Activated naive CD8-positive, alpha-beta T cell treated with anti-CD3 and anti-CD28 coated beads, Interleukin-2, amount 10 ng/mL, durations not matched to agents 7 days and 5 days (primary cell): ENCODE measurements at places on chromosomes 6 and 20. TPM values are rescaled to one million over a fixed set of nuclear protein-coding genes. Genes with fewer than 3 reads are reported as not detected.

DNA sequence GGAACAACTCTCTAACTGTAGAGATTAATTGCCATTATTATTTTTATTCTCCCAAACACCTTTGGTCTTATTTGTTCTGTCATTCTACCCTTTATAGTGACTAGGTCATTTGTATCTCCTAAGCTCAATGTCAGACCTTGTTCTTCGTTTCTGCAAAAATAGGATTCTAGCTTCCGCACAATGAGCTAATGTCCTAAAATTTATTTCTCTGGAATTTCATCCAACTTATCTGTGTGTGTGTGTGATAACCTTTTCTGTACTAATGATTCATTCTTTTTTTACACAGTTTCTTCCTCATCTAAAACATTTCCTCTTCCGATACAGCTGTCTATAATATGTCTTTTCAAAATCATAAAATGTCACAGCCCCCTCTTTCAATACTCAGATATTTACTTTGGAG, 84.5 kb downstream of the DOK5 start:
- no peak for DNase-seq

DNA sequence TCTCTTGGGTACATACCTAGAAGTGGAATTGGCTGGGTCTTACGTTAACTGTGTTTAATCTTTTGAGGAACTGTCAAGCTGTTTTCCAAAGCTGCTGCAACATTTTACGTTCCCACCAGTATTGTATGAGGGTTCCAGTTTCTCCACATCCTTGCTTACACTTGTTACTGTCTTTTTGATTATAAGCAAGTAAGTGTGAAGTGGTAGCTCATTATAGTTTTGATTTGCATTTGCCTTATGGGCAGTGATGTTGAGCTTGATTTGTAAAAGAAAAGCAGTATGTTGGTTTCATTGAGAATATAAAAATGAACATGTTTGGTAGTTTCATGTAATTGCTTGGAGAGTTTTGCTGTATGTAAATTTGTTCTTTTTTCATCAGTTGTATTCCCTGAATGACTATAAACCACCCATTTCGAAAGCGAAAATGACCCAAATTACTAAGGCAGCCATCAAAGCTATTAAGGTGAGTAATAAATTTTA, 40.4 kb downstream of the SCAF8 start:
- DNase-seq, result no peak

- peak; percentile 62 for DNase-seq
Observed at GRCh38 chr20:41329435-41330342, 10.9 kb upstream of the LPIN3 start.

- DNase-seq, result no peak
Observed at GRCh38 chr20:59987135-59987534, 28.9 kb downstream of the CDH26 start.

GRCh38 chr6:20319520-20320357, 81.9 kb upstream of the E2F3 start:
- peak; percentile 83 for DNase-seq

- no peak for DNase-seq
Observed at GRCh38 chr20:17808357-17808756, 108.6 kb downstream of the BANF2 start.

DNA sequence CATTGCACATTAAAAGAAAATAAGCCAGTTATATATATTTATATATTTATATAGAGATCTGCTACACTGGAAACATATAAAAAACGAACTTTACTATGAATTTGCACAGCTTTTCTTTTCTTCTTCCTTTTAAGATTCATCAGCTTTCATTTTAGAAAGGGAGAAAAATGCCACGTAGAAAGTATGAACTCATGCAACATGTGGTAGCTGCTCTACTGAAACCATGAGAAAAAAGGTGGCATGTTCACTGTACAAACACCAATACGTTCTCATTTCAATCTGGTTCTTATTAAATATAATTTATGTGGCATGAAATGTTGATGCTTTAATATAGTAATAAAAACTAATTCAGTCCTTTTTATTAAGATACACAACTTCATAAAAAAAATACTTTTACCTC, 68.8 kb upstream of the THEMIS start:
- DNase-seq, result no peak

- no peak for DNase-seq
Observed at GRCh38 chr6:64224819-64225218, 589.2 kb downstream of the PHF3 start.

DNA sequence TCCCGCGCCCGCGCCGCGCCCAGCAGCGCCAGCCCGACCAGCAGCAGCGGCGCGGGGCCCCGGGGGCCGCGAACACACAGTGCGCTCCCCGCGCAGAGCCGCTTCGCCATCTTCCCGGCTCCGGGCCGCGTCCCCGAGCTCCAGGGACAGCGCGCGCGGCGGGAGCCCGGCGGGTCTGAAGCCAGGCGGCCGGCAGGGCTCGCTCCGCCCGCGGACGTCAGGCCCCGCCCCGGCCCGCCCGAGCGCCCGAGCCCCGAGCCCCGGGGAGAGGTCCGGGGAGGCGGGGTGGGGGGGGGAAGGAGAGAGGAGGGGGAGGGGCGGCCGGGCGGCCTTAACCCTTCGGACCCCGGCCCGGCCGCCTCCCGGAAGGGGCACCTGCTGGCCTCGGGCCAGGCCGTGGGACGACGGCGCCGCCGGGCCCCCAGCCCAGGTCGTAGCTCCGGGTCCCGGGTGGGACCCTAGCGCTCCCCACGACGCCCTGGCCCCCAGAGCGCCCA, at the start of gene LAMA5:
TSS of gene LAMA5 (minus strand) at position 177 of the 497 bp plus-strand sequence. CDS start at position 110, 67 bp downstream.
- DNase-seq, result peak; percentile 59

DNA sequence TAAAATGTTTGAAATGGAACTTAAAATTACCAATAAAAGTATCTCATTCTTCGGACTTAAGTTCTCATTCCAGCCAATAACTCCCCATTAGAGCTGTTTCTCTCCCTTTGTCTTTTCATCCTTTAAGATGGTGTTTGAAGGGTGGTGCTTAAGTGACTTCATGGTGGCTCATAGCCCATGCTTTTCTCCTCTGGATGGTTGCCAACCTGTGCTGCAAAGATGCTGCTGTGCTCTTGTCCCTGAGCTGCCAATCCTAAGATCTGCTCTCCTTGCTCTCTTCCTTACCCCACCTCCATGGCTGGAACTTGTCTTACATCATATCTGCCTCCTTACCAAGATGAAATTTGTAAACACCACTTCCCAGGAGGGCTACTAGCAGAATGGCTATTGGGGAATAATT, 31.6 kb upstream of the PNRC1 start:
- DNase-seq, result no peak

DNA sequence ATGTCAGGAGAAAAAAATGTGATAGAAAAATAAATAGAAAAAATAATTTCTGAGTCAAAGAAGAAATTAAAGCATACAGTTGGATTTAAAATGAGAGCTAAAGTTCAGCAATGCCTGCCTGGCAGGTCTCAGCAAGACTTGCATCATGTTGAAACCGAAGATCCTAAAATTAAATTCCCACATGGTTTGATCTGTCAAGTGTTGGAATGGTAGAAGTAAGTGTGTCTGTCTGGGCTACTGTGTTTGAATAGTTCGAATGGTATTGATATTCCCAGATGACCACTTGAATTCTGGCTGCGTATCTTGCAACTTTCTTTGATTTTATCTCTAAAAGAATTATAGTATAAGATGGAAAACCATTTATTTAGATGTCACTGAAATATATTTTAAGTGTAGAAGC, 1349.6 kb downstream of the EPHA7 start:
- DNase-seq, result no peak

DNA sequence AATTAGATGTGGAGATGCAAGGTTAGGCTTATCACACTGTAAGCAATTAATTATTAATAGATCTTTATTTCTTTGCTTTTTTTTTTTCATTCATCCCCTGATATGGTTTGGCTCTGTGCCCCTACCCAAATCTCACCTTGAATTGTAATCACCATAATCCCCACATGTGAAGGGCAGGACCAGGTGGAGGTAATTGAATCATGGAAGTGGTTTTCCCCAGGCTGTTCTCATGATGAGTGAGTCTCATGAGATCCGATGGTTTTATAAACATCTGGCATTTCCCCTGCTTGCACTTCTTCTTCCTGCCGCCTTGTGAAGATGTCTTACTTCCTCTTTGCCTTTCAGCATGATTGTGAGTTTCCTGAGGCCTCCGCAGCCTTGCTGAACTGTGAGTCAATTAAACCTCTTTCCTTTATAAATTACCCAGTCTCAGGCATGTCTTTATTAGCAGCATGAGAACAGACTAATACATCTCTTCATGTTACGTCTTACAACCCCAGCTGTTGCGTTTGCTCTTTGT, 333.8 kb downstream of the CDH26 start:
- DNase-seq, result no peak

DNA sequence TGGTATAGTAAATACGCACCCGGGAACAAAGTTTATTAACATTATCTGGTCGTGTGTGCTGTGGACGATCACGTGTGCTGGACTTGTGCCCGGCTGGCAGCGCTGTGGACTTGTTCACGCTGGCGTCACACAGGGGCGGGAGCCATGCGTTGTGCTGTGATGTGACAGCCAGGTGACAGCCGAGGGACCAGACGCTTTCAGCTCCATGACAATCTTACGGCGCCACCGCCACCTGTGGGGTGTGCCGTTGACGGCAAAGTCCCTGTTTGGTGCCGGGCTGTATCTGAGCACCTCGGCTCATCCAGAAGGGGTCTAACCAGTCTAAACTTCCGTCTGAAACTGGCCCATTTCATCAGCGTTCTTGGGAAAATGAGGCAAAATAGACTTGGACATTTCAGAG, 25.2 kb downstream of the DLL1 start:
- DNase-seq, result no peak

DNA sequence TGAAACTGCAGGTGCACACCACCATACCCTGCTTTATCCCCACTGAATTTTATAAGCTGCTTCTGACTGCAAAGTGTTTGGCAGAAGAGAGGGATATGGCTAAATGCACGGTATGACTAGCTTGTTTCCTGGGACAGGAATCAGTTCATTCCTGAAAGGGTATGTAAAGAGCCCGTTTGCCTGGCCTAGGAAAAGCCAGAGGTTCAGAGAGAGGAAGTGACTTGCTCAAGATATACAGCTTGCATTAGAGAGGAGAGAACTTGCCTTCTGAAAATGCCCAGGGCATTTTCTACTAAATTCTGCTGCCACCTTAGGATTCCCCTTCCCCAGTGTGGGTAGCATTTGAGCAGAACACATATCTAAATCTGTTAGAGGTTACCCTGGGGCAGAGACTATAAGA, 683 bp upstream of the GCNT2 start:
- no peak for DNase-seq

GRCh38 chr20:4836935-4837334, 115.2 kb downstream of the PRND start:
- DNase-seq, result no peak

DNA sequence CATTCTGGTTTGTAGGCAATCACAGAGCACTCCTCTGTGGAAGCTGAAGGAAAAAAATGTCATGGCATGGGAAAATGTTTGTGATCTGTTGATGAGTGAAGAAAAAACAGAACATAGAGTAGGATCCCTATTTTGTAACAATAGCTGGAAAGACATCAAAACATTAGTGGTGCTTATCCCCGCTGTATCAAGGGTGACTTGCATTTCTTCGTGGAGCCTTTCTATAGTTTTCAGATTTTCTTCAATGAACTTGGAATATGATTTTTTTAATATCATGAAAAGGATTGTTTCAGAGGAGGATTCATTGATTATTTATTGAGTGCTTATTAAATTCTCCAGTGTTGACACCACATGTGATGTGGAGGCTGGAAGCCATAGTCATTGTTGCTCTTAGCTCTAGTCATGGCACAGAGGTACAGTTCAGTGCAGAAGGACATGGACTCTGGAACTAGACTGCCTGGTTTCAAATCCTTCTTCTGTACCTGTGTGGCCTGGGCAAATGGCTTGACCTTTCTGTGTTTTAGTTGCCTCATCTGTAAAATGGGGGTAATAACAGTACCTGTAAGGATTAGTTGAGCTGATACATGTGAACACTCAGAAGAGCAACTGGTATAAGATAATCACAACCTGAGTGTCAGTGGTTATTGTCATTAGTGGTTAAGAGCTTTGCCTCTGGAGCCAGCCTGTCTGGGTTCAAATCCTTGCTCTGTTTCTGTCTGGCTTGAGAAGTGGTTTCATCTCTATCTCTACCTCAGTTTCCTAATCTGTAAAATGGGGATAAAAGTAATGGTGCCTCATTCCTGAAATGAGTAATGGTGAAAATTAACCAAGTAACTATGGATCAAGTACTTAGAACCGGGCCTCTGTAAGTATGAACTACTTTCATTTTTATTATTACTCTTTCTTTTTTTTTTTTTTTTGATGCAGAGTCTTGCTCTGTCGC, 14.7 kb upstream of the CDKN1A start:
- no peak for DNase-seq

DNA sequence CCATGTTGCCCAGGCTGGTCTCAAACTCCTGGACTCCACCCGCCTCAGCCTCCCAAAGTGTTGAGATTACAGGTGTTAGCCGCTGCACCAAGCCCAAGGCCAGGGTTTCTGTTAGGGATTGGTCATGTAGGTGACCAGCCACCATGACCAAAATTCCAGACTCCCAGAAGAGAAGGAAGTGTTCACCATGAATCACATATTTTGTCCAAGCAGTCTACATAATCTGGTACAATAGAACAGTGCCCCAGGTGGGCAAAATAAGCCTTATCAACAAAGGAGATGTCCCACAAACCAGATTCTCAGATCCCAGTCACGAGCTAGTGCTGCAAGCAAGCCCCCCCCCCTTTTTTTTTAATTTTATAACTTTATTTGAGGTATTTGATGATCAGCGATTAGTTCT, 20.0 kb downstream of the ZNF341 start:
- no peak for DNase-seq

GRCh38 chr6:34331371-34332050, 61.0 kb downstream of the NUDT3 start:
- DNase-seq, result no peak

Gene KCNK15
- not detected for total RNA-seq

Gene STMN3
- total RNA-seq, result 45.6 TPM

Gene IRAK1BP1
- total RNA-seq, result 3.0 TPM

Gene TTK
- total RNA-seq, result 25.7 TPM

Gene STX11
- total RNA-seq, result 11.1 TPM
